Stimulated activated CD4-positive, alpha-beta T cell treated with anti-CD3 and anti-CD28 coated beads, Interleukin-1b, Interleukin-23, amount 100 ng/mL, for 1 hour (primary cell): ENCODE measurements at places on chromosomes 6 and 20.

GRCh38 chr6:104548297-104548696, 311.4 kb downstream of the HACE1 start:
- no peak for DNase-seq

GRCh38 chr20:4067600-4068261, 52.4 kb upstream of the RNF24 start:
- DNase-seq = no peak

GRCh38 chr6:135438907-135439535, 58.5 kb downstream of the AHI1 start:
- no peak for DNase-seq

GRCh38 chr6:97023982-97024381, 99.5 kb downstream of the KLHL32 start:
- DNase-seq = no peak

- peak; percentile 17 for DNase-seq
Observed at GRCh38 chr6:127302728-127303660, 36.3 kb downstream of the RNF146 start.

DNA sequence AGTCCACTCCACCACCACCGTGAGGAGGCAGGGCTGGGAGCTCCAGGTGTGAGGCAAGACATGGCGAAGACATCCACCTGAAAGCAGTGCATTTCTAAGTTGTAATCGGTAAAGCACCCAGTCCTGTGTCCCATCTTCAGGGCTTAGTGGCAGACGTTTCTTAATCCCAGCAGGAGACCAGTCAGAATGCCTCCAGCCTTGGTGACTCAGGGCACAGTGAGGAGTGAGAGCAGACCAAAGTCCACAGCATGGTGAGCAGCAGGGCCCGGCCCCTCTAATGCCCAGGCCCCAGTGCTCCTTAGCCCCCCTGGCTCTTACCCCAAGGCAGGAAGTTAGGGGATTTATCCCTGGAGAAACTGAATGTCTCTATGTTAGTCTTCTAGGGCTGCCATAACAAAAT, 183.9 kb downstream of the SYNDIG1 start:
- no peak for DNase-seq

DNA sequence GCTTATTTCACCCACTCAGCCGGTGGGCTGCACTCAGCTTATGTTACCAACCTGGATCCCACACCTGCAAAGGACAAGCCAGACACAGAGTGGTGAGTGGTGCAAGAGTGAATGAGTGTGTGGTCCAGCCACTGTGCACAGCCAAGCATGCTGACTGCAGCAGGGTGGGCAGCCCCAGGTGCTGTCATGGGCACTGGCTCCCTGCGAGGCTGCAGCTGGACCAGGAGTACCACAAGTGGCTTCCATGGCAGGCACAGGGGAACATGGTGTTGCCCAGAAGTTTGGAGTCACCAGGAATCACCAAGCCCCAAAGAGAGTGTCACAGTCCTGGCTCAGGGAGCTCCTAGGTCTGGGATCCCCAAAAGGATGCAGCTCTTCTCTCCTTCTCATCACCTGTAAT, 1093.4 kb downstream of the KHDRBS2 start:
- DNase-seq = no peak
